Stimulated activated CD4-positive, alpha-beta T cell treated with anti-CD3 and anti-CD28 coated beads, Interleukin-2, amount 100 ng/mL, for 48 hours (primary cell): ENCODE measurements at places on chromosomes 3 and 15.

DNA sequence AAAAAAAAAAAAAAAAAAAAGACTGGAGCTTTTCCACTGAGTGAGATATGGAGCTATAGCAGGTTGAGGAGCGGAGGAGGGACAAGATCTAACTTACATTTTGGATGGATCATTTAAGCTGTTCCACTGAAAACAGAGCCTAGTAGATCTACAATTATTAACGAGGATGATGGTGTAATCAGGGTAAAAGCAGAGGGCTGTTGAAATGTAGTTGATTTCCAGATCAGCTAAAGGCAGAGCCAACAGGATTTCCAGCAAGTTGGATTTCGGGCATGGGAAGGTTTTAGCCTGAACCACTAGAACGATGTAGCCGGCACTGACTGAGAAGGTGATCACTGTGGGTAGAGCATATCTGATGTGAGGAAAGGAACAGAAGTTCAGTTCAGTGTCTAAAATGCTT lies 360.7 kb downstream of the EPHB1 start:
- no peak for DNase-seq

GRCh38 chr3:110612045-110612444 lies 459.6 kb upstream of the NECTIN3 start:
- no peak for DNase-seq

DNA sequence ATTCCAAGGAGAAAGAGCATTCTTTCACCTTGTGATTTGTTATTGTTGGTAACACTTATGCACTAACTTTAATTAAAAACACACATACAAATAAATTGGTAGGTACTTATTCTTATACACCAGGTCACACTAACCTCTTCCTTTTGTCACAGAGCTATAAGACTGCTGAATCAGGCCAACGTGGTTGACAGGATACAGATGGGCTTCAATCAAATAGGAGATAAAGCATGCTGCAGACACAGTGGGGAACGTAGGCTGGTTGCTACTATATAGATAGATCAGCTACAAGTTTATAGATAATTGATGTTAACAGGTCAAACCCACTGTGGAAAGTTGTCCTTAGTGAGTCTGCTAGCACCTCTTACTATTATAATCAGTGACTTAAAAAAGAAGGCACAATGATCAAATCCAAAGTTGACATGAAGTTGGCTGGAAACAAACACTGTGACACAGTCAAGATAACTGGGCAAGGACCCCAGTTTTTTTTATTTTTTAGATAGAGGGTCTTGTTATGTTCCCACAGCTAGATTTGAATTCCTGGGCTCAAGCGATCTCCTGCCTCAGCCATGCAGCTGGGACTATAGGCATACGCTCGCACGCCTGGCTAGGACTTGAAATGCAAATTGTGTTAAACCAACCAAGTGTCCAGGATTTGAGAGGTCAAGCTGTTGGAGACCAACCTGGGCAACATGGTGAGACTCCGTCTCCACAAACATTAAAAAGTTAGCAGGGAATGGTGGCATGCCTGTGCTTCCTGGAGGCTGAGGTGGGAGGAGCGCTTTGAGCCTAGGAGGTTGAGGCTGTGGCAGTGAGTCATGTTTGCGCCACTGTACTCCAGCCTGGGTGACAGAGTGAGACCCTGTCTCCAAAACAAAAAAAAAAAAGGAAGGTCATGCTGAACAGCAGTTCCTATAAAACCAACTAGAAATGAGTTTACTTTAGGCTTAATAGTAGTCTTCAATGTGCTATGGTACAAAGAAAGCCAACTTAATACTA lies 97.9 kb upstream of the MEX3B start:
- DNase-seq = no peak

DNA sequence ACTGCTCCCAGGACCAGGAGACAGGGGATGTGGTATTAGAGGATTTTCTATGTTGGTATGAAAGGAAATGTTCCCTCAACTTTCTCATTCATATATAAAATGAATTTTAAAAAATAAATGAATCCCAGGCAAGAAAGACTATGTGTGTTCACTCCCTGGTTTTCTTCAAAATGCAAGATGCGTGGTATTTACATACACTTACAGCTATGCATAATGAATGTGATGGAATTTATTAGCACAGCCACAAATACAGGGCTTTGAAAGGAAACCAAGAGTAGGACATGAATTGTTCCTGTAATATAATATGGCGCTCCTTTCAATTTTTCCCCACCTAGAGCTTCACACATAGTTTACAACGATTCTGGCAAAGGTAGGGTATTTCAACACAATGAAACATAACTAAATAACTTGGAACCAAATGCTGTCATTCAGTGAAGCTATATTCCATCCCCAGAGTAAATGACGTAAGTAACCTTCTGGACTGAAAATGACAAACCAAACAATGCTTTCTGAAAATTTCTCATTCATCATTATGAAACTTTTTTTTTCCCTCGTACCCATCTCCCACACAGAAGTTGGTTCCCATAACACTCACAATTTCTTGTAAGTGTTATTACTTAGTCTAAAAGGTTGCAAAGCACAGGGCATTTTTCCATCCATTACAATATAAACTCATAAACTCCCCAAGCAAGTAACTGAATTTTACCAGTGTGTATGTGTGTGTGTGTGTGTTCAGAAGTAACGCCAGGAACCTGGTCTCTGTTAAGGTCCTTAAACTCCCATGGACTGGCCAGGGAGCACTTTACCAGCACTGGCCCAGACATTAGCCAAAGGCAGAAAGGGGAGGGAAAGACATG lies 41.8 kb downstream of the CBLB start:
- DNase-seq = no peak

GRCh38 chr3:157231071-157231470 lies 71.1 kb upstream of the CCNL1 start:
- DNase-seq = no peak

DNA sequence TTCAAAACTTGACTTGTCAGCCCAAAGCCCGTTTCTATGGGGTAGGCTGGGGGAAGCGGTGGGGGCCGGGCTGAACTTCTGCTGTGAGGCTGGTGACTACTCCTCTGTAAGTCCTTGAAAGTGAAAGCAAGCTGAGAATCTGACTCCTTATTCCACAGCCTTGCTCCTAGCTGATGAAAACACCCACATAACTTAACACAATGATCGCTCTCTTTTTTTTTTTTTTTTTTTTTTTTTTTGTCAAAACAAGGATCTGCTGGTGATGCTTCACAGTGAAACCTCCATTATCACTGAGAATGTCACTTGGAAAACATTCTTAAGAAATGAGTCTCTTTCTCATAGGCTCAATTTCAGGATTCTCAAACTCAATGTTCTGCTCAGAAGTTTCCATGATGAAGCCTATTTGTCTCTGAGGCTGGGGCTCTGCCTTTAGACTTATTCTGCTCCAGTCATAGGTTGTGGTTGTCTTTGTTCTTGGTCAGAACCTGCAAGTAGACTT lies 31.4 kb upstream of the TKT start:
- no peak for DNase-seq

GRCh38 chr3:150975992-150976368 lies 3.5 kb upstream of the CLRN1 start:
- DNase-seq = no peak

DNA sequence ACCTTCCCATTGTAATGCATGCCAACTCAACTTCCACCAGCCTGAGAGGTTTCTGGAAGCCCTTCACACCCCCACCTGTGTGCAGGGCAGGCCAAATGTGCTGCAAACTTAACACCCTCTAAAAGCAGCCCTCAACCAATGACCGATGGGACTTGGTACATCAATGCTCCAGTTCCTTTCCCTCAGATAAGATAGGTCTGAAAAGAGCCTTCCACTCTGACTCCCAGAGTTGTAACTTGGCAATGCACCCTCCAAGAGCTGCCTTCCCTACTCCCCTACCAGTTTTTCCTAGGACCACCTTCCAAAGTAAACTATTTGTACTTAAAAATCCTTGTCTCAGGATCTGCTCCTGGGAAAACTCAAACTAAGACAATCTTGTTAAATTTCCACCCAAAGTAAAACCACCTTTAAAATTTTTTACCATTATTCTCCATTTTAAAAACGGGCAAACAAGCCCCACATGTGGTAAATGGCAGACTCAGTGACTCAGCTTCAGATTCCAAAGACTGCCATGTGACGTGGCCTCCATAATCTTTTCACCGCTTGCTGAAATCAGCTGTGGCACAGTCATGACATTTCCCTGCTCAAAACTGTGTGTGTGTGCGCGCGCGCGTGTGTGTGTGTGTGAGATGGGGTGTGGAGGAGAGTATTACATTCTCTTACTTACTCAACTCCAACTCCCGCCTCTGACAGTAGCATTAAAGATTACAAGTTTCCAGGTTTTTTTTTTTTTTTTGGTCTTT lies 17.2 kb downstream of the RASGRP1 start:
- DNase-seq = no peak

- no peak for DNase-seq
These were observed 76.6 kb downstream of the EDEM1 start for GRCh38 chr3:5264093-5264600.

DNA sequence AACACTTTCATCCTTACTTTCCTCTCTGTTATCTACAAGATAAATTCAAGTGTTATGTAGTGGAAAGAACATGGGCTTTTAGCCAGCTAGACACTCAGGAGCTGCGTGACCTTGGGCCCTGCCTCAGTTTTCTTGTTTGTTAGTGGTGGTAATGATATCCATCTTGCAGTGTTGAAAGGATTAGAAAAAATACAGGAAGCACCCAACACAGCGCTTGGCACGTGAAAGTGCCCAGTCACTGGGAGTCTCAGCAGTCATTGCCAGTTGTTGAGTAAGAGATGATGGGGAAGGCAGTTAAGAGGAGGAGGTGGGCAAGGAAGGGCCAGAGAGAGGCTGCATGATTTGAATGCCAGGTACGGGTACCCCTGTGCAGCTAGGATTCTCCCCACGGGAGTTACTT lies 5.3 kb downstream of the PDIA5 start:
- no peak for DNase-seq

DNA sequence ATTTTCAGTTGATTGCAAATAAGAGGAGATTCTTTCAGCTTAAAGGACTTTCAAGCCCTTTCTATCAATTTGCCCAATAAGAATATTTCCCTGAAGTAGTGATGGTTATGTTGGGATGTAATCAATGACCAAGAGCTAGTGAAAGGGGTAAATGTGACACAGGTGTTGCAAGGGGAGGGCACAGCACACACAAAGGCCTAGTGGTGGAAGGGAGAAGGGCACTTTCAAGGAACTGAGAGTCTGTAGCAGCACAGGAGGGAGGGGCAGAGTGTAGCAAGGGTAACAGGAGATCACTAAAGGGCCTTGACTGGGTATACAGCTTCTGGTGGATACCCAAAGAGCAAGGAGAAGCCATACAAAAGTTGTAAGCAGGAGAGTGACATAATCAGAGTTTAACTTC lies 217.8 kb upstream of the ARHGEF26 start:
- no peak for DNase-seq

DNA sequence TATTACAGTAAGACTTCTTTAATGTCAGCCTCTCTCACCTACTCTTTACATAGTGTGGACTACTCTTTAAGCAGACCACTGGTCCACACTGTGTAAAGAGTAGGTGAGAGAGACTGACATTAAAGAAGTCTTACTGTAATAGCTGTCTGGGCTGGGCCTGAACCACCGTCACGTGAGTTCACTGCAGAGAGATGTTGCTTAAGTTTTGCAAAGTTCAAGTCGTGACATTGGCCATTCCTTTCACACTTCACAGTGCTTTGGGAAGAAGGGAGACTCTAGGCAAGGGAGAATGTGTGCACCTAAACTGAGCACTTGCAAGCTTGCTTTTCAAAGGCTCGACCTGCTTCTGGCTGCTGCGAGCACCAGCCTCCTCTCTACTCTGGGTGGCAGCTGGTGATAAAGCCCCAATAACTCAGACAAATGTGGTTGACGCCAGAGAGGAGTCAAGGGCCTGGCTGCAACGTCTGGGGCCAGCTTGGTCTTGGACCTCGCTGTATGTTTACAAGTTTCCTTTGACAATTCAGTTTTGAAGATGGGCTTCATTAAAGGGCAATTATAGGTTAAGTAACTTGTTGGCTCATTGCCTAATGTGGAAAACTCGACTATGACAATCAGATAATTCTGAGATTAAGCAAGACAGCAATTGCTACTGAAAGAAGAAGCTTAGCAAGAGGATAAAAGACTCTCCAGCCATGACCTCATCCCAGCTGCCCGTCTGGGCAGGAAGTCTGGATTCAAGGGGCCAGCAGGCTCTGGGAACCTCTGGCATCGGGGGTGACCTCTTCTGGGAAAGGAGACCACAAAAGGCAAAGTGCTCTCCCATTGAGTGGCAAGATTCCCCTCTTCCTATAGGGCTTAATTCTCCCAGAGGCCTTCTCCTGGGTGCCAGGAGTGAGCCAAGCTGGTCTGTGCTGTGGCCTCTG lies 242.1 kb upstream of the TLE3 start:
- DNase-seq = no peak

- DNase-seq = no peak
These were observed 87.2 kb downstream of the USP13 start for GRCh38 chr3:179739816-179740594.

GRCh38 chr3:94647131-94647530 lies 584.3 kb downstream of the NSUN3 start:
- DNase-seq = no peak

- DNase-seq = no peak
These were observed 205.8 kb downstream of the SLCO3A1 start for GRCh38 chr15:92059036-92059970.

GRCh38 chr15:77416954-77417353 lies 3.0 kb downstream of the PEAK1 start:
- DNase-seq = no peak

DNA sequence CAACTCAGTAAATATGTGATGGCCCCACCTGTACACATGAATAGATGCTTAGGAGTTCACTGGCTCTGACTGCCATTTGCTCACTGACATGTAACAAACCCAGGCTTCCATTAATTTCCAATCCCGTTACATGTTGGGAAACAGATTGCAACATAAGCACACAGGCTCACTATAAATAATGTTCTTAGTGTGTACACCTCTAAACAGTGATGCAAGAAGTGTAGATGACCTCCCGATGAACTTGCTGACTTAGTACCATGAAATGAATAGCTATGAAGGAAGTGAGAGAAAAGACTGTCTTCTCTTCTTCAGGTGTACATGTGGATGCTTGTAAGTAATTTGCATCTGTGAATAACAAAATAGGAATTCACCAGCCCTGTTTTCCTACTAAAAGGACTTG lies 21.4 kb upstream of the FSIP1 start:
- DNase-seq = no peak

DNA sequence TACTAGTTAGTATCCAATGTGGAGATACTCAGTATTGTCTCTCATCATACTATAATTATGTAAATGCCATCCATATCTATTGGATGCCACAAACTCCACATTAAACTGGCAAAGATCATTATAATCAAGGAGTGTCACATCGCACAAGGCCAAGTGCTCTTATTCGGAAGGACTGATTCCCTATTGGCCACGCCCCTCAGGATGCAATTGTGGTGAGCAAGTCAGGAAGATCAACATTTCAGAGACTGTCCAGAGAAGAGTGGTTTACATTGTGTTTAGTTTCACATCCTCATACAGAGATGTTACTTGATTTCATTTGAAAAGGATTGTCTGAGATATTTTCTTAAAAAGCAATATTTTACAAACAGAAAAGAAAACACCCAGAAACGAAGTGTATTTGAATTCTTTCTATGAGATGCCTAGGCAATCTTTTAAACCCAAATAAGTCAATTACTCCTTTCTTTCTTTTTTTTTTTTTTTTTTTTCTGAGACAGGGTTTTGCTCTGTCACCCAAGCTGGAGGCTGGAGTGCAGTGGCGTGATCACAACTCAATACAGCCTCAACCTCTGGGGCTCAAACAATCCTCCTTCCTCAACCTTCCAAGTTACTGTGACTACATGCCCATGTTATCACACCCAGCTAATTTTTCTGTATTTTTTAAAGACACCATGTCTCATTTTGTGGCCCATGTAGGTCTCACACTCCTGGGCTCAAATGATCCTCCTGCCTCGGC lies 369.1 kb downstream of the RBMS3 start:
- no peak for DNase-seq
